ENCODE measurements at places on chromosomes 4 and X.

GRCh38 chrX:120794525-120794975 lies 81.1 kb downstream of the CT47B1 start:
- no peak for DNase-seq

DNA sequence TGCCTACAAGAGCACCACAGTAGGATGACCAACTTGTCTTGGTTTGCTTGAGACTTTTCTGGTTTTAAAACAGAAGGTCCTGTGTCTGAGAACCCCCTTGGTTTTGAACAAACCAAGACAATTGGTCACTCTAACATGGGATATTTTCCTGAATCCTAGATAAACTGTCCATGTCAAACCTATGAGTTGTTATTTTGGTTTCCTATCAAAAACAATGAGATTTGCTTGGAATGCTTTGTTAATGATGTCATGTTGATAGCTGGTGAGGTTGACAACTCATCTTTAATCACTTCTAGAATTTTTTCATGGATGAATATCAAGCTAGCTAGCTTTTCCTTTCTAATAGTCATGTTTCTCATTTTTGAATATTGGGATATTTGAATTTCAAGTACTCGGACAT lies 518.3 kb upstream of the ARX start:
- DNase-seq, result no peak

GRCh38 chr4:78754872-78755271 lies 21.3 kb upstream of the BMP2K start:
- DNase-seq, result no peak

- no peak for DNase-seq
Observed at GRCh38 chr4:124762956-124763355, 50.4 kb upstream of the ANKRD50 start.

GRCh38 chr4:145375416-145375815 lies 106.2 kb upstream of the SMAD1 start:
- DNase-seq, result no peak

DNA sequence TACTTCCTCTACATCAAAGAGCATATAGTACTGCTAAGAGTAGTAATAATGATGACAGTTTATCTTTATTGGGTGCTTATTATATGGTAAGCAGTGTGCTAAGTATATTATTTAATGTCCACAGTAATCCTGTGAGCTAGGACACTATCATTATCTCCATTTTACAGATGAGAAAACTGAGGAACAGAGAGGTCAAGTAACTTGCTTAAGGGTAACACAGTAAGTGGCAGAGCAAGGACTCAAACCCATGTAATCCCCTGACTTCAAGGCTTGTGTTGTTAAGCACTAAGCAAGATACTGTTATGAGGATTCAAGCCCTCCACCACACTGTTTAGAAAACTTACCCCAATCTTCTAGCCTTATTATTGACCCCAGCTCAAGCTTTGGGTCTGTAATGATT lies 202.4 kb downstream of the ENOX2 start:
- no peak for DNase-seq

GRCh38 chrX:19728915-19729314 lies 158.5 kb downstream of the SH3KBP1 start:
- no peak for DNase-seq

DNA sequence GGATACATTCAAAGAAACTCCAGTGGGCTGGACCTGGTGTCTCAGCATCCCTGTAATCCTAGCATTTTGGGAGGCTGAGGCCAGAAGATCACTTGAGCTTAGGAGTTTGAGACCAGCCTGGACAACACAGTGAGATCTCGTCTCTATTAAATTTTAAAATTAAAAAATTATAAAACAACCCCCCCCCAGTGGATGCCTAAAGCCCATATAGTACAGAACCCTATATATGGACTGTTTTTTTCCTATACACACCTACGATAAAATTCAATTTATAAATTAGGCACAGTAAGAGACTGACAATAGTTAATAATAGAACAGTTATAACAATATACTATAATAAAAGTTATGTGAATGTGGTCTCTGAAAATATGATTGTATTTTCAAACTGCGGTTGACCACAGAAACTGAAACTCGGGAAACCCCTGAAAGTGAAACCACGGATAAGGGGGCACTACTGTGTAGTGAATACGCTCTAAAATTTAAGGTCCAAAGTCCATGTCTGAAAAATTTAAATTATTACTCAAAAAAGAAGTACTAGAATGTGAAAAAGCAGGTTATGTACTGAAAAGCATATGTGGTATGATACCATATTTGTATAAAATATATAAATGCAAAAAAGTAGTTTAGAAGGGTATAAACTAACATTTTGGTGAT lies 2.0 kb downstream of the SMIM14 start:
- no peak for DNase-seq

- no peak for DNase-seq
Observed at GRCh38 chr4:2070421-2071251, 11.5 kb downstream of the NAT8L start.
